Transverse colon (tissue), 4 donors: ENCODE measurements at places on chromosomes 11 and 22. TPM values are rescaled to one million over a fixed set of nuclear protein-coding genes. Genes with fewer than 3 reads are reported as not detected.
A peak's percentile ranks its signal among the peaks of the same experiment; 100 is the strongest.

Gene LYVE1
- total RNA-seq: 41.6 TPM

Gene KRTAP5-9
- not detected for total RNA-seq

GRCh38 chr11:116984589-116984988 is 113.6 kb downstream of the SIK3 start:
- H3K27ac ChIP-seq: peak overlapping the region; percentile 66
- peaks cover 19% of the 10 kb centered on the region for H3K4me1 ChIP-seq
- no peak for DNase-seq
- no peaks in the 10 kb centered on the region for H3K27me3 ChIP-seq

DNA sequence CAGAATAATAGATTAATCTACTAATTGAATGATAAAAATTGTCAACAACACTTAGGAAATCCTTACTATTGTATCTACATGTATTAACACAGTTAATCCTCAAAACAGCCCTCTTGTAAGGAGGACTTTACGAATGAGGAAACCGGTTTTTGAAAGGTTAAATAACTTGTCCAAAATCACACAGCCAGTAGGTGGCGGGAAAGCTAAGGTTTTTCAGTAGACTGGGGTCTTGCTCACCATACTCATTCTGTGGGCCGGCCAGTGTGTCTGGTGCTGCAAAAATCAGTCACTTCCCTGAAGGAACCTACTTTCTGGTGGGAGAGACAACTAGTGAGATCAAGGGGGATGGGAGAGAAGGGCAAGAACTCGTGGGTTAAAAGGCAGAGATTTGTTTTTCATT is 3.8 kb downstream of the DCPS start:
- peaks cover 22% of the 10 kb centered on the region for H3K4me1 ChIP-seq
- no peak overlapping the region for H3K27ac ChIP-seq
- no peaks in the 10 kb centered on the region for H3K27me3 ChIP-seq
- H3K36me3 ChIP-seq: no peaks in the 10 kb centered on the region

DNA sequence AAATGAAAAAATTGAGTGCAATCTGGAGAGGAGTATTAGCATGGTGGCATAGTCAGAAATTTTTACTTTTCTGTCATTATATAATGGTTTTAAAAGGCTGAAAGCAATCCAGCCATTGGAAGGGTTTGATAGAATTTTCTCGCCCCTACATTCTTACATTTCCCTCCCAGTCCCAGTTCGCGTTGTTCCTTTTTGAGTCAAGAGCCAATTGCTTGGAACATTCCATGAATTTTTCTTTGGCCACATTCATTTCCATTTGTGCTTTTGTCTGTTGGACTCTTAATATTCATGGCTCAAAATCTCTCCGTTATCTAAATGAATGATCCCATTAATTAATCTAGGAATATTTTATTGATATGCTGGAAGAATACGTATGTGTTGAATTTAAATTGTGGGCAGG is 66.0 kb downstream of the GRK3 start:
- no peaks in the 10 kb centered on the region for H3K36me3 ChIP-seq
- DNase-seq: no peak
- peaks cover 18% of the 10 kb centered on the region for H3K4me1 ChIP-seq
- no peak overlapping the region for H3K27ac ChIP-seq

GRCh38 chr11:111846636-111847035 is 24.7 kb downstream of the ALG9 start:
- H3K4me3 ChIP-seq: no peak overlapping the region
- no peak for DNase-seq
- H3K27ac ChIP-seq: no peak overlapping the region
